Fibroblast of skin of right biceps (primary cell): ENCODE measurements at places on chromosomes 7 and 10.

GRCh38 chr10:6525599-6526165, 54.4 kb downstream of the PRKCQ start:
- DNase-seq = no peak

DNA sequence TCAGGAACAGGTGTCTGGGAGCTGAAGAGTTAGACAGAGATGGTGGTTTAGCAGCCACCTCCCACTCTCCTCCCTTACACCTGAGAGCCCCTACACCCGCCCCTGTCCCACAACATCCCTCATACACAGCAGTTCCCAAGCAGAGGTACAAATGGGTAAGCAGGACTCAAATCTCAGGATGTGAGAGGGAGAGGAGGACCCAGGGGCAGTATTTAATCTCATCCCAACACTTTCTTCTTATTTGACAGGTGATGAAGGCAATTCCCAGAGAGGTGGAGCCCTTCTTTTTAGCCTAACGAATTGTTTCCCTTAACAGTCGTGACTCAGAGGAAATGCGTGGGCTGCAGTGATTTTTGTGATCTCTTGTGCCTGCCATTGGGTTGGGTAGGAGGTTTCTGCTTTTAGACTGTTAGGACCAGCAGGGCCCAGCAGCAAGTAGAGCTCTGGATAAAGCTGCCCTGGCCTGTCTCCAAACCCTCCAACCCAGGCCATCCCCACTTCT, 191.3 kb downstream of the HECW1 start:
- peak; percentile 9 for DNase-seq

- DNase-seq = no peak
Measured at GRCh38 chr10:124429576-124429975, 10.9 kb upstream of the OAT start.

GRCh38 chr7:139118805-139119485, 9.4 kb upstream of the ZC3HAV1 start:
- DNase-seq = no peak

- DNase-seq = no peak
Measured at GRCh38 chr10:26310361-26310760, 93.8 kb downstream of the GAD2 start.

GRCh38 chr7:134059921-134060320, 67.2 kb upstream of the LRGUK start:
- DNase-seq = no peak

- DNase-seq = peak; percentile 89
Measured at GRCh38 chr10:125822878-125823662, at the start of the genes BCCIP and UROS. Gene BCCIP, plus strand, starts transcription at chr10:125823546. Its CDS starts 12 bp downstream, at chr10:125823558. Gene UROS, minus strand, starts transcription at chr10:125823258. Its CDS starts 6,759 bp downstream, at chr10:125816499.
